Activated naive CD4-positive, alpha-beta T cell (primary cell): ENCODE measurements at places on chromosomes 11 and 22.

- DNase-seq, result no peak
Observed at GRCh38 chr11:72378704-72379383, 55.5 kb downstream of the CLPB start.

- DNase-seq, result no peak
Observed at GRCh38 chr11:19978668-19979518, 181.4 kb downstream of the DBX1 start.

DNA sequence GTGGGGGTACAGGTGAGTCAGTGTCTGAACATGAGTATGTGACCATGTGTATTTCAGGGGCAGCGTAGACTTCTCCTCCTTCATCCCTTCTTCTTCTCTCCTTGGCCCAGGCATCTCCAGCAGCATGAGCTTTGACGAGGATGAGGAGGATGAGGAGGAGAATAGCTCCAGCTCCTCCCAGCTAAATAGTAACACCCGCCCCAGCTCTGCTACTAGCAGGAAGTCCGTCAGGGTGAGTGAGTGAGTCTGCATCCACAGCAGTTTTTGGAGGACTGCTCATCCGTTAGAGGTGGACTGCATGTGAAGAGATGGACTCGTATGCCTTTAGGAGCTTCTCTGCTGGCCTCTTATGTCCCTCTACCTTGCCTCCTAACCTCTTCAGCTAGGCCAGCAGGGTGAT is 15.6 kb downstream of the TUB start:
- no peak for DNase-seq

GRCh38 chr11:65822776-65823528 is 10.8 kb upstream of the SNX32 start:
- DNase-seq, result no peak

DNA sequence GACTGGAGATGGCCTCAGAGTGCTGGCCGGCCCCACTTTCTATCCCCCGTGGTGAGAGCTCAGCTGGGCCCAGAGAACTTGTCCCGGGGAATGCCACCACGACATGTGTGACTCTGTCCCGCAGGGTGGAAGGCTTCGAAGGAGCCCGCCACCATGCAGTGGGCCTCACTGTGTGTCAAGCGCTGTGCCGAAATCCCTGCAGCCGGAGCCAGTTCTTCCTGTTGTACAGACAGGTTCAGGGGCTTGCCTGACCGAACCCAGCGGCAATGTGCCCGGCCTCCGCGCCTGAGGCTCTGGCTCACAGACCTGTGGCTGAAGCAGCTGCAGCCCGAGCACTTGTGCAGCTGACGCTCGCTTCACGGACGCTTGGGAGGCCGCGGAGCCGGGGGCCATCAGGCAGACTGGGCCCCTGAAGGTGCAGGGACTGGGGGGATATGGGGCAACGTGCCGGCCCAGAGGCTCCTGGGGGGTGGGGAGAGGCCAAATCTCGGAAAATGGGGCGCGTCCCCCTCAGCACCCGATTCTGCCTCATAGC is 650 bp downstream of the PPM1F start:
- DNase-seq, result no peak

DNA sequence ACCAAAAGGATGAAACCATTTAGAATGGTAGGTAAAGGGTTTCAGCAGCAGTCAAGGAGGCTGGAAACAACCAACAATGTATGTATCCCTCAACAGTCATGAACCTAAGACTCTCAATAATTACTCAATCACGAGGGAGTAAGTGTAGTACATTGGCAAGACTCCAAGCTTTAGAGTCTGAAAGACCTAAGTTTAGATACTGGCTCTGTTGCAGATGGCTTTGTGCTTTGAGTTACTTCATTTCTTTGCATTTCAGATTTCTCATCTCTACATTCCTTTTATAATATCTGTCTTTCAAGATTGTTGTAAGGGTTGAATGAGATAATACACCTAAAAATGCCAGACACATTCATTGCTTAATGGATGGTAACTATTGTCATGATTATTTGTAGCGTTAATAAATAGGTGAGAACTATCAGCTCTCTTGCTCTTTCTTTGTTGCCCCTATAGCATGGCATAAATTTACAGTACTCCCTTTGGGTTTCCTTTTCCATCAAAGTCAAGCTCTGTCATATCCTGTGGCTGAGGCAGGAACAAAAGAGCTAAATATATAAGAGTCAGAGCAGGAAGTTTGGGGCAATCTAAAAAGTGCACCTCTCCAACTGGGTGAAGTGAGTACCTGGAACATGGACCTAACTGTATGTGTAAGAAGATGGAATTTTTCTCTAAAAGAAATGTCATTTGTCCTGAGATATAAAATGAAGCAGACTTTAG is 228.2 kb upstream of the ZC3H12C start:
- DNase-seq, result no peak

- no peak for DNase-seq
Observed at GRCh38 chr11:27912916-27913315, 195.0 kb downstream of the KIF18A start.

DNA sequence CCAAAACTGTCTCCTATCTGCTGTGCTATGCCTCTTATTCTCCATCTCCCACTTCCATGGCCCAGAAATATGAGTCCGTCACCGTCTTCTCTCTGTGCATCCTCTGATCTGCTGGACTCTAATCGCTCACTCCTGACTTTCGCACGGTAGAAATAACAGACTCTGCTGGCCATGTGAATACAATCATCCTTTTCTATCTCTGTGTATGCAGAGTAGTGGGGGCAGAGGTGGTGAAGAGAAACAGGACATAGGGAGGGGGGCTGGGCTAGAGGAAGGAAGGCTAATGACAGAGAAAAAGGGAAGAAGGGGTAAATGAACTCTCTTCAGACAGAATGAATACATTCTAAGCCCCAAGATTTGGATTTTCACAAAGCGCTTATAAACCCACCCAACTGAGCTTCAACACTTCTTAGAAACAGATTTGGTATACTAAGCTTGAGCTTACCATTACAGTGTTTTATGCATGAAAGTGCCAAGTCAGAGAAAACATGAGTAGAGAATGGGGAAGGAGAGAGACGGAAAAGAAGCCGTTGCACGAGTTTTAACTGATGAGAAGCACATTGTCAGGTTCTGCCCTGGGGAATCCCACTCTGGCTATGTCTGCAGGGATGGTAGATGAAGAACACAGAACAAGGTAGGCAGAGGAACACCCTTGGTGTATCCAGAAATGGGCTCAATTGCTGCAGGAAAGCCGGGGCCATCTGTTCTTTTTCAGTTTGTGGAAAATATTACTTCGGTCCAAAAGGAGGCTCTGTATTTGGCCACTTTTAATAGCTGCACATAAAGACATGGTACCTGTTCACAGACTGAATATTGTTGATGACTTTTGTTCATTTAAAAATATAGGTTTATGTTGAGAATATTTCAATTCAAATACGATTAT is 324.7 kb downstream of the ETS1 start:
- DNase-seq, result no peak

GRCh38 chr22:29254286-29254660 is 13.5 kb downstream of the RHBDD3 start:
- DNase-seq, result no peak

- no peak for DNase-seq
Observed at GRCh38 chr11:76624500-76625379, 45.8 kb downstream of the LRRC32 start.

GRCh38 chr11:87840786-87841185 is 334.5 kb downstream of the RAB38 start:
- DNase-seq, result no peak

DNA sequence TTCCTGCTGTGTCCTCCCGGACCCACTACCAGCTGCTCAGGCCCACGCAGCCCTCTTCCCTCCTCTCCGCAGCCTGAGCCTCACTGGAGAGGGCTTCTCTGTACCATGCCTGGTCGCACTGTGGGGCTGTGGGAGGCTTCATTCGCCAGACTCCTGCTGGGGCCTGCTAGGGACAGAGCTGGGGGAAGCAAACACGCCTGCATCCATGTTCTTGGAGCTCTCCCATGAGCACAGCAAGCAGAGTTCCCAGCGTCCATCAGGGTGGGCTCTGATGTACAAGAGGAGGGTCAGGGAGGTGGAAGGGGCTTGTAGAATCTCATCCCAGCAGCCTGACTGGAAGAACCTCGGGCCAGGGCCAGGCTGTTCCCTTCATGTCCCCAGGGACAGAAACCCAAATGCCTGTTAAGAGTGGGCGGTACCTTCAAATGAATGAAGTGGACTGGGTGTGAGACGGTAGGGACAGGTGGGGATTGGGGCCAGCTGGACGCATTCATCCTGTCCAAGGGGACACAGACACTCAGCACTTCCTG is 59.9 kb downstream of the MPPED1 start:
- no peak for DNase-seq

DNA sequence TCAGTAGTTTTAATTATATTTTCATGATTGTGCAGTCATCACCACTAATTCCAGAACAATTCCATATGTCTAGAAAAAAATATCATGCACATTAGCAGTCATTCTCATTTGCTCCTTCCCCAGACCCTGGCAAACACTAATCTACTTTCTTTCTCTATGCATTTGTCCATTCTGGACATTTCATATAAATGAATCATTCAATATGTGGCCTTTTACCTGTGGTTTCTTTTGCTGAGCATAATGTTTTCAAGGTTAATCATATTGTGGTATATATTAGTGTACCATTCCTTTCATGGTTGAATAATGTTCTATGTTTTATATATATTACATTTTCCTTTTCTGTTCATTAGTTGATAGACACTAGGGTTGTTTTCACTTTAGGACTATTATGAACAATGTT is 811.1 kb upstream of the RAG2 start:
- DNase-seq, result no peak

DNA sequence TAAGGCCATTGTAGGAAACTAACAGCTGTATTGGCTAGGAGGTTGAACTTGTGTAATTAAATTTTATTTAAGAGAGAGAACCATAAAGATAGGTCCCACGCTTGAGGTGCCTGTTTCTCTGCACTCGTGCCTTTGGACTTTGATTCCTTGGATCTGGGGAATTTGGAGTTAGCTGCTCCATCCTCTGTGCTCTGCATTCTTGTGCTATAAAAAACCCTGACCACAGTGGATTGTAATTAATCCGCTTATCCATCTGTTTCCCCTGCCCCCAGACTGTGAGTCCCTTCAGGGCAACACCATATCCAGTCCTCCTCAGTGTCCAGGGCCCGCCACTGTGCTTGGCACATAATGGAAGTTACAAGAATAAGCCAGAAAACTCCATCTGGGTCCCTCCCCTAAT is 169.8 kb downstream of the SPON1 start:
- DNase-seq, result no peak

- DNase-seq, result no peak
Observed at GRCh38 chr11:10797001-10797400, 11.7 kb downstream of the EIF4G2 start.

- DNase-seq, result no peak
Observed at GRCh38 chr11:47889714-47890441, 41.7 kb upstream of the NUP160 start.

DNA sequence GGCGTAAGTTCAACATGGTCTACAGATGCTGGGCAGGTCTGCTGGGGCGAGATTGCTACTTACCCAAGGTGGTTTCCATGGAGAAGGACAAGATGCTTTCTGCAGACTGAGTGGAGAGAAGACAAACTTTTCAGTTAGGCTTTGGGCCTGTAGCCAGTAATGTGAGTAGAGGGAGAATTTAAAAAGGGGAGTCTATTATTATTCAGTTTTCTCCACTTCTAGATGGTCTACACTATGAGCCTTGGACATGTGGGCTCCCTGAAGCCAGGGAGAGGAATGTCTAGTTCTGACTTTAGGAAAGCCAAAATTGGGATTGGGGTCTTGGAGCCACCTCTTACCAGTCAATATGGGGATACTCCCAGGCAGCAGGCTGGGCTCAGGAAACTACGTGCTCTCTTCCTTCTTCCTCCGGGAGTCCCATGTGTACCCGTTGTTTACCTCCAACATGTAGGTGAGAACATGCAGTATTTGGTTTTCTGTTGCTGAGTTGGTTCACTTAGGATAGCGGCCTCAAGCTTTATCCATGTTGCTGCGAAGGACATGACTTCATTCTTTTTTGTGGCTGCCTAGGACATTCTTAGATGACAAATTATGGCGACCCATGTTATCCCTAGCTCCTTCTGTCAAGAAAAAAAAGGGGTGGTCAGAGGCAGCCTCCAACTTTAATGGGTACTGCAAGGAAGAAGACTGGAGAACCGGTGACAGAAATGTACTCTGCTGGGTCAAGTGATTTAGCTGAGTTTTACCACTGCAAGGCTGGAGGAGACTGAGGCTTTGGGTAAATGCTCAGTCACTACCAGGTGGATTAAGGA is 14.7 kb upstream of the ZNF280A start:
- DNase-seq, result no peak

- no peak for DNase-seq
Observed at GRCh38 chr11:16607675-16608644, 130.5 kb upstream of the C11orf58 start.
